ENCODE measurements at places on chromosomes 5 and 9.

- DNase-seq, result no peak
Measured at GRCh38 chr9:18477719-18478118, 3.8 kb downstream of the ADAMTSL1 start.

DNA sequence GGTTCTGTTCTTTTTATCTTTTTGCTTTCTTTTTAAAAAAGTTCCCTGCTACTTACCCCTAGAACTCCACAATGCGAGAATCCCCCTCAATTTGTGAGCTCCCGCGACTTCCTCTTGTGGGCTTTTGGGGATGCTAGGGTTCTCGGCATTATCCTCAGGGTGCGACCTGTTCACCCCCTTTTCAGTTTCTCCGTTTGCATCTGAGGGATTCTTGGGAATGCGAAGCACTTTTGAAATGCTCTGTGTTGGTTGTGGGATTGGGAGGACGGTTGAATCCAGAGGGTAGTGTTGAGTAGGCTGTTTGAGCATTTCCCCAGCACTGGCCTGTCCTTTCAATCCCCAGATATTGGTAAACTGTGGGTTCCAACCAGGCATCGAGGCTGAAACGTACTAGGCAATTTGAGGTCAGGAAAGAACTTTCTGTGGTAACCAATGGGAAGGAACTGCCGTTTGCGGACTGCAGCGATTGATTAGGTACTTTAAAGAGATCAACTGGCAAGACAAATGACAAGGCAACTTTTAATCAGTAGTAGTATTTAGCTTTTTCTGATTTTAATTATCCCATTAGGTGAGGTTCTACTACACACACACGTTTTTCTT is 415 bp downstream of the XRCC4 start:
- DNase-seq, result no peak

DNA sequence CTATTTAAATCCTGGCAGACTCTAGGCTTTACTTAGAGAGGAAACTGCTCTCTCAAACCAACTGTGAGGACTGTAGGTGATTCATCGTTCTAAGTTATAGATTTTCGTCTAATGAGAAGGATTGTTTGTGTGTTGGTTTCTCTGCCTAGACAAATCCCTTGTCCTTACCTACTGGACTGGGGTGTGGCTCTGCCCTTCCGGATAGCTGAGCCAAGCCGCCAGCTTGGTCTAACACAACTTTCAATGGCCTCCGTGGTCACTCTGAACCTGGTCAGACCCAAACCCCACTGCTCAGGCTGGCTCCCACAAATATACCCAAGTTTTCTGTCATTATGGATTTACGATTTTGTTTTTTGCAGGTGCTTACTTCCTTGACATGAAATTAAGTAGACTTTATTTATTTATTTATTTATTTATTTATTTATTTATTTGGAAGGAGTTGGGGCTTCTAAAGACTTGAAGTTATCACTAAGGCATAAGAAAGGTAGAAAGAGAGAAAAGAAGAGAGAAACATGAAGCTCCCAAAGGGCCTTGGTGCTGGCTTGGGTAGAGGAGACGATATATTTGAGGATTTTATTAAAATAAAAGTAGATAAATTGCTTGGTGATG is 19.0 kb downstream of the CARTPT start:
- DNase-seq, result no peak

DNA sequence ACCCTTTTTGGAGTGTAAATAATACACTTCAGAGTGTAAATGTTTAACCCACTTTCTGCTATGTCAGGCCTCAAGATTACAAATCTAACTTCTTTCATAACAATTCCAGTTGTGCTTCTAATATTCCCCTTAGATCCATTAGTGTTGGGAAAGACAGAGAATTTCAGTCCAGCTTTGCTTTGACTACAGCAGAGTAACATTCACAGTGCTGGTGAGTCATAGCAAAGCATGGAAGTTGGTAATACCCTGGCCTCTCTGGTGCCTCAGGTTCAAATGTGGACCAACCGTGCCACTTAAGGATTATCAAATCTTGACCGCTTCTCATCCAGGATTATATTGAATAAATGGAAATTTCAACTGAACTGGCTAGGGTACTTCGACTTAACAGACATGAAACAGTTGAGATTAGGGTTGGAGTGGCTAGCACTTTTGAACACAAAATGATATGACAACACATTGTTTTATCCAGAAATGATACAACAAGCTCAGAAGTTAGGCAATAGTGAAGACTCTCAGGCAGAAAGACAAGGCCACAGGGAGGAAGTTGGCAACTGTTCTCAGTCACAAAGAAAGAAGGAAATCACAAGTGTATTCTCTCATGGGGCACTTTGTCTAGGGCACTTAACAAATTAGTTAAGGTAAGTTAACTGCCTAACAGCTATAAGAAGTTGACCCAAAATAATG is 24.4 kb upstream of the RASA1 start:
- DNase-seq, result no peak

- DNase-seq, result no peak
Measured at GRCh38 chr9:135039266-135039870, 48.1 kb upstream of the OLFM1 start.

DNA sequence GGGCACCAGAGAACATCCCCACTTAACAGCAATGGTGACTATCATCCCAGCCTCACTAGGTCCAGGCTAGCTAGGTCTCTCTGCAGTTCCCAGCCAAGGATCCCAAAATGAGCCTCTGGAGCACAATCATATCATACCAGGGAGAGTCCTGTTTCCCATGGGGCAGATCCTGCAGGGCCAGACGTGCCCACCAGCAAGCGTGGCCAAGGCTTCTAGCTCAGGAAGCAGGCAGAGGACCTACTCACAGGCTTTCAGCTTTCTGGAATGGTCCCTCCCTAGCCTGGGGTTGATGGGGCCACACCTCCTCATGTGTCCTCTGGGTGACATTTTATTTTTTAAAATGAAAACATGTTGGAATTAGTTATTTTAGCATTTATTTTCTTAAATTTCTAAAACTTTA is 45.7 kb upstream of the PITX1 start:
- DNase-seq, result no peak

DNA sequence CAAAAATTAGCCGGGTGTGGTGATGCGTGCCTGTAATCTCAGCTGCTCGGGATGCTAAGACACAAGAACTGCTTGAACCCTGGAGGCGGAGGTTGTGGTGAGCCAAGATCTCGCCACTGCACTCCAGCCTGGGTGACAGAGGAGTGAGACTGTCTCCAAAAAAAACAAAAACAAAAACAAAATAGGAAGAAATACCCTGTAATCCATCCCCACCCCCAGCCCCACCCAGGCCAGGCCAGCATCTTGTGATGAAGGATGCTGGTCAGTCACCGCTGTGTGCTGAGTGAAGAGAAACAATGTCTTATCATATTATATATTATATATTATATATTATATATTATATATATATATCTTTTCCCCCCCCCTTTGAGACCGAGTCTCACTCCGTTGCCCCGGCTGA is 15.4 kb upstream of the CCIN start:
- no peak for DNase-seq

DNA sequence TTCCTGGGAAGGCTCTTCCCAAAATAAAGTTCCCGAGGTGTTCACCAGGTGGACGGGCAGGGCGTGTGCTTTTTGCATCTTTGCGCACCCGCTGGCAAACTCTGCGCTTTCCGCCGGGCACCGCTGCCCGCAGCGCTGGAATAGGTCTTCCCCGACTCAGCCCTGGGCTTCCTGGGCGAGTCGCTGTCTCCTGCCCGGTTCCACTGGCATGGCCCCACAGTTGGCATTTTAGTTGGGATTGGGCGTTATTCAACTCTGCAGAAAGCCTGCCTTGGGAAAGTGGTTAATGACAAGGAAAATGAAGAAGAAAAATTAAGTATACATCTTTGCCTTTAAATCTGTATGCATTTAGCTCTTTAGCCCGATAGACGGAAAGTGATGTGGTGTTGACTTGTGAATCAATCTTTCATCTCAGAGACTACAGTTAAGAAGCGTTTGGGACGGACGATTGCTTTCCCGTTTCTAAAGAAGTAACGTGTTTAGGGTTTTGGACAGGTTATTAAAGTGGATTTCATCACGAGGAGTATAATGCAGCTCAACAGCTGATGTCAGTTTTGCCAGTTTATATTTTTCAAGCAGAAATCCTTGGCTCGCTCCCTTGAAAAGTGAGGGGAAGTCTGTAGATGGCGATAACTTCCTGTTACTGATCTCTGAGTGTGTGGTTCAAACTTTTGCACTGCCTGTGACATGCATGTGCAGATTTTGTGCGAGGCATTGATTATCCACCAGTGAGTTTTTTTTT is 946 bp downstream of the ADCY2 start:
- peak; percentile 56 for DNase-seq

- DNase-seq, result no peak
Measured at GRCh38 chr5:134113363-134113889, 1.1 kb upstream of the TCF7 start.

- DNase-seq, result no peak
Measured at GRCh38 chr9:117491491-117491890, 76.6 kb upstream of the ASTN2 start.

DNA sequence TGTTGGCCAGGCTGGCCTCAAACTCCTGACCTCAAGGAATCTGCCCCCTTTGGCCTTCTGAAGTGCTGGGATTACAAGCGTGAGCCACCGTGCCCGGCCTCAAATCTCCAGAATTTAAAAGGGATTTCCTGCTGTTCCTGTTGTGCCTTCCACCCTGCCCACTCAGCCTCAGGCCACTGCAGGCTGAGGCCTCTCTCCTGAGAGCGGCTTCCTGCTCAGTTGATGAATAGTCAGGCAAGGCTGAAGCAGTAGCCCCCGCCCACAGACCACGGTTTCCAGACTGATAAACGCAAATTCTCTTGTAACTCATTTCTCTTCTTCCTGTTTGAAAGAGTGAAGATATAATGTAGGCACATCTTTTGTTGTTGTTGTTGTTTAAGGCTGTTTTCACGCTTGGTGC is 127.0 kb upstream of the PLCXD3 start:
- no peak for DNase-seq

DNA sequence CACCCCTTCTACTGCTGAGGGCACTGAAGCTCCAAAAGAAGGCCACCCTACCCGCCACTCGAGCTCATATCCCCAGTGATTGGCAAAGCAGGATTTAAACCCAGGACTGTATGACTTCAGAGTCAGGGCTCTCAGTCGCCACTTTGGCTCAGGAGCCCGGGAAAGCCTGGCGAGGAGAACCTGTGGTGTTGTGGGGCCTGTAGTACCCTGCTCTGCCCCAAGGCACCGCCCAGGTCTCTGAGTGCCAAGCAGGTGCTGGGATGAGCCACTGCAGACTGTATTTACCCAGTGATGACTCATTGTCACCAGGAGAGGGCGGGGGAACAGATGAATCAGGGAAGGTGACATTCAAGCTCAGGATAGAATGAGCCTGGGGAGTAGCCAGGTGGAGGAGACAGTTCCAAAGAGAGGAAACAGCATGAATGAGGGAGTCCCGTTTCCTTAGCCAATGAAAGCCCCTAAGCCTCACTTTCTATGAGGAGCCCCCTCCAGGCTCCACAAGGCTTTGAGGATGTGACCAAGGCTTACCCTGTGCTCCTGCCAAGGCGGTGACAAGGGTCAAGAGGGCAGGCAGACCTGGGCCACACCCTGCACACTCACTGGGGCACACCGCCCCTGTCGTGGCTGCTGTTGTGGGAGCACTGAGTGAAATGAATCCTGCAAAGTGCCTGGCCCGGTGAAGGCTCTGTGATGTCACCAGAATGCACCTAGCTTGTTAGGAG is 17.8 kb upstream of the DPM2 start:
- peak; percentile 80 for DNase-seq

DNA sequence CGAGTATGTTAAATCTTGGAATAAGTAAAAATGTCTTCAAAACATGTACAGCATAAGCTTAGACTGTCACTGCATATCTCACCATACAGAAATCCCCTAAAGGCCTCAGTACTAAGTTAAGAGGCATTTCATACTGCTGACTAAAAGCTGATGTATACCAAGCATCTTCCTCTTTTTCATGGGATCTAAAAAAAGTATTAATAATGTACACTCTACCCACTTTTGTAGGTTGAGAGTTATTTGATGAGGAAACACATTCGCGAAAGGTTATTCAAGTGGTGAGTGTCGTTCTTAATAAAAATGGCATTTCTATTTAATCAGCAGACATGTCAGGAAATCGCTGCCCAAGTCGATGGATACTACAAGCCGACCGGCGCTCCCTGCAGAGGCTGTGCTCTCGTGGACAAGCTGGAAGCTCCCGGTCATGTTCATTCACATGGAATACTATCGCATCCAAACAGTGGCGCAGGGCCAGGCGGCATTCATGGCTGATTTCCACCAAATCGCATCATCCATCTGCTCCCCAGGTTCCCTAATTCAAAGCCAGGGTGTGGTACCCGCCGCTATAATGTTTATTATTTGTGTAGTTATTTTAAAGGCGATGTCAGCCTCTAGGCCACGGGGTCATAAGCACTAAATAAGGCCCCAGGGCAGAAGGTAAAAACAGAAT is 724 bp downstream of the SGTB start:
- DNase-seq, result peak; percentile 54

- DNase-seq, result no peak
Measured at GRCh38 chr9:91908293-91908623, 41.8 kb downstream of the ROR2 start.

GRCh38 chr5:93294199-93294598 is 286.8 kb downstream of the NR2F1-AS1 start:
- no peak for DNase-seq

DNA sequence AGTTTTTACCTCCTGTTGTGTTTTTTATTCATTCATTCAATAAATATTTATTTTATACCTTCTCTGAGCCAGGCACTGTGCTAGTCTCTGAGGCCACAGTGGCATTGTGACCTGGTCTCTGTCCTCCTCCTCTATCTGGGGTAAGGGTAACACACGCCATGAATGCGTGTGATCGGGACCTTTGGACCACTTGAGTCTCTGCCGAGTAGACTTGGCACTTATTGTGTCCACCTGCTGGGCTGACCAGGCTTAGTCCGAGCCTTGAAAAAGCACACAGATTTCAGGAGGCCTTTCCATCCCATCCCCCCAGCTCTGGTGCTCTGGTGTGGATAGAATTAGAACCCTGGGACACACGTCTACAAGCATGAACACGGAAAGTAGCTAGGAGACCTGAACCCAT is 58.7 kb downstream of the ERGIC1 start:
- no peak for DNase-seq

DNA sequence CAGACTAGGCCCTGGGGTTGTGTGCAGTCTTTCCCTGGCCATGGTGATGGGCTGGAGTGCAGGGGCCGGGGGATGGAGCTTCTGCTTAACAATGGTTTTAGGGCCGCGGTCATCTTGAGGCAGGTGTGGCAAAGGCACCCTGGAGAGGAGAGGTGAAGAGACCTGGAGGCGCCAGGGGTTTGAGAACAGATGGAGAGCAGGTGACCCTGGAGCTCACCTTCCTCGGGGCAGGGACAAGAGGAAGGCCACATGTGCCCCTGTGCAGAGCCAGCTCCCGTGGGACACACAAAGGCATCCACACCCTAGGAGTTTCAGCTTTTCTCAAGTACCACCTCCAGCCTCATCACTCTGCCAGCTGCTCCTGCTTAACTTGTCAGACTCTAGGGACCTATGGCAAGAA is 46.4 kb upstream of the SH3GL2 start:
- no peak for DNase-seq

DNA sequence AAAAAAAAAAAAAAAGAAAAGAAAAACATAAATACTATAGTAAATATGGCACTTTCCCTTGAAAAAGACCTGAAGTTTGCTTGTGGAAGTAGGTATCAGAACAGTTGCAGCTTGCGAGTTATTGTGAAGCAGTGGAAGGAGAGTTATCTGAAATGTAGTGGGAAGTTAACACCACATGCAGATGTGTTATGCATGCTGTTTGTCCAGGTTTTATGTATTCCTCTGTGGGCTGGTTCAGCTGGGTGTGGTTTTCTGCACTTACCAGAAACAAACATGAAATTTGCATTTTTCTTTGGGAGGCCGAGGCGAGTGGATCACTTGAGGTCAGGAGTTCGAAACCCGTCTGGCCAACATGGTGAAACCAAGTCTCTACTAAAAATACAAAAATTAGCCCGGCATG is 42.1 kb upstream of the CTNNA1 start:
- no peak for DNase-seq
